ENCODE measurements at places on chromosomes 7 and 10.

DNA sequence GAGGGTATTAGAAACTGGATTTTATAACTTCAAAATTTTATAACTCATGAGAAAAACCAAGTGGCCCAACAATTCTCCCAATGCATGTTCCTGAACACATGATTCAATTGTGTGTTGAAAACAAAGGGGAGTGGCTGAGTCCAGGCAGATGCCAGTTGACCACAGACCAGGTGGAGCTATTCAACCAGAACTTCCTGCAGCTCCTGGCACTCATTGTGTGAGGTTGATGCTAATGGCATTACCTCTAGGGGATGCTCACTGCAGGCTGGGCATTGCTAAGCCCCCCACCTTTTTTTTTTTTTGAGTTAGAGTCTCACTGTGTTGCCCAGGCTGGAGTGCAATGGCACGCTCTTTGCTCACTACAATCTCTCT is 20.3 kb downstream of the MYOF start:
- DNase-seq = no peak

GRCh38 chr7:149459540-149460452 is 1.1 kb downstream of the ZNF777 start:
- DNase-seq = no peak

GRCh38 chr10:33680036-33680435 is 345.6 kb upstream of the NRP1 start:
- DNase-seq = no peak

- DNase-seq = no peak
Observed at GRCh38 chr10:89887830-89888229, 186.4 kb downstream of the KIF20B start.

DNA sequence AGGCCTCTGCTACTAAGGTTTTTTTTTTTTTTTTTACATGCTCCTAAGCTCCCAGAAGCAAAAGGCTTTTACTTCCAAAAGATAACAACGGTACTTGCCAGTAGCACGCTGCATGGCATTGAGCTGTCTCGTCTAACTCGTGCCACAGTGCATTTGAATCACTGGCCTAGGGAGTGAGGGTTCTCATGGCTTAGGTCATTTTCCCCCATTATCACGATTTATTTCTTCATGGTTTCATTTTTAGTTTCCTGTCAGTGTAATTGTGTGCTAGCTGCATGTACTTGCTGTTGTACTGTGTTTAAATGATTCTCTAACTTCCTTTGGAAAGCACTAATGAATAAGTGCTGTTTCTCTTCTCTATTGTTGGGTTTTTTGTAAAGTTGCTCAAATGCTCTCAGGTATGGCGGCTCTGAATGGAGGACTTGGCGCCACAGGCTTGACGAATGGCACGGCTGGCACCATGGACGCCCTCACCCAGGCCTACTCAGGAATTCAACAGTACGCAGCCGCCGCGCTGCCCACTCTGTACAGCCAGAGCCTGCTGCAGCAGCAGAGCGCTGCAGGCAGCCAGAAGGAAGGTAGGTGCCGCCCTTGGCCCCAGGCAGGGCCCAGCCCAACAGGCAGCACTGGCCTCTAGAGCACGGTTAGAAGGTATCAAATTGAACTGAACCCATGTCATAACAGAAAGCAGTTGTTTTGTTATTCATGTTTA is 290.5 kb downstream of the USP6NL start:
- DNase-seq = no peak

DNA sequence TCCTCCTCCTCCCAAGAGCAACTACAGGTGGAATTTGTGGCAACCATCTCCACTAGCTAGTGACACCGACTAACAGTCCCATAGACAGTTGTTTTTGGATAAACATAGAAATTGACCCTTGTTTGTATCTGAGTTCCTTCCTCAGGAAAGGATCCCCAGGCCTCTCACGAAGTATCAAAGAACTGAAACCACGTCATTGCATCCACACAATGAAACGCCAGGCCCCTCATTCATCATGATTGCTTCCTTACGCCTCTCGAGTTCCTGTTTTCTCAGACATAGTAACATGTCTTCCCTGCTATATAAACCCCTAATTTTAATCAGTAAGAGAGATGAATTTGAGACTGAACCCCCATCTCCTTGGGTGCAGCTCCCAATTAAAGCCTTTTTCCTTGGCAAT is 18.1 kb downstream of the SLC35G1 start:
- no peak for DNase-seq

Data from activated naive CD8-positive, alpha-beta T cell treated with anti-CD3 and anti-CD28 coated beads, Interleukin-2, amount 50 U/mL, for 16 hours (primary cell).